ENCODE measurements at places on chromosomes 16 and 17. TPM values are rescaled to one million over a fixed set of nuclear protein-coding genes. Genes with fewer than 3 reads are reported as not detected.

KCNG4 gene
- not detected for total RNA-seq

SLC6A4 gene
- total RNA-seq: 1.0 TPM

CBX2 gene
- 50.0 TPM for total RNA-seq

NUBP1 gene
- total RNA-seq: 18.4 TPM

RETREG3 gene
- total RNA-seq: 92.1 TPM

TACO1 gene
- 19.4 TPM for total RNA-seq

SCN4A gene
- 0.95 TPM for total RNA-seq

TMEM235 gene
- 21.1 TPM for total RNA-seq

GRN gene
- total RNA-seq: 904 TPM

KRT36 gene
- not detected for total RNA-seq

Data from endothelial cell (in vitro differentiated cells).